ENCODE measurements at places on chromosomes 13 and 19.

DNA sequence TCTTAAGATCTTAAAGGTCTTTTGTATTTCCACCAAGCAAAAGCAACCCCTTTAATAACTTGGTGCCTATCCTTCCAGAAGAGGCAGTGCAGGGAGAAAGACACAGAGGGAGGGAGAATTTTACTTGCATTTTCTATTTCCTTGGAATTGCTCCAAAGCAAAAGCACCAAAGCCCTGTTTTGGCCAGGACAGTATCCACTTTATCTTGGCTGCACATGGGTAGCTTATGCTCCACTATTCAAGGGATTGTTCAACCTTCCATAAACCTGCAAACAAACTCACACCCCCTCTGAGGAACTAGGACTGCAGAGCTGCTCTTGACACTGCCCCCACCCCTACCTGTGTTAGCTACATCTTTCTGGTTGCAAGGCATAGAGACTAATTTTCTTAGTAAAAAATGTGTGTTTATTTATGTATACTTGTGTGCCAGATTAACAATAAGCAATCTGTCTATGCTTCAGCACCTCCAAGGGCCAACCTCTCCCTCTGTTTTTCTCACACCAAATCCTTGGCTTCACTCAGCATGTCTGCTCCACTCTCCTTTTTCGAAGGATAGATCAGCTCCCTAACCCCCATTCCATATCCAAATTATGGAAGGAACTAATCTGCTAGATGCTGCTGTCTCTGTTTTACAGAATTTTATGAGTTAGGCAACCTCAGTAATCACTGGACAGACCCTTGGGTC, 68.1 kb upstream of the KLF12 start:
- H3K4me3 ChIP-seq: no peak overlapping the region
- H3K27ac ChIP-seq: no peak overlapping the region
- H3K4me1 ChIP-seq: peaks cover 11% of the 10 kb centered on the region
- no peak for DNase-seq
- no peaks in the 10 kb centered on the region for H3K27me3 ChIP-seq

GRCh38 chr19:892243-892893, 619 bp downstream of the MED16 start:
- peaks cover 17% of the 10 kb centered on the region for H3K36me3 ChIP-seq
- DNase-seq: no peak
- H3K4me1 ChIP-seq: peaks cover 6% of the 10 kb centered on the region
- peak overlapping the region; percentile 82 for H3K27ac ChIP-seq
- H3K4me3 ChIP-seq: peak overlapping the region; percentile 75

DNA sequence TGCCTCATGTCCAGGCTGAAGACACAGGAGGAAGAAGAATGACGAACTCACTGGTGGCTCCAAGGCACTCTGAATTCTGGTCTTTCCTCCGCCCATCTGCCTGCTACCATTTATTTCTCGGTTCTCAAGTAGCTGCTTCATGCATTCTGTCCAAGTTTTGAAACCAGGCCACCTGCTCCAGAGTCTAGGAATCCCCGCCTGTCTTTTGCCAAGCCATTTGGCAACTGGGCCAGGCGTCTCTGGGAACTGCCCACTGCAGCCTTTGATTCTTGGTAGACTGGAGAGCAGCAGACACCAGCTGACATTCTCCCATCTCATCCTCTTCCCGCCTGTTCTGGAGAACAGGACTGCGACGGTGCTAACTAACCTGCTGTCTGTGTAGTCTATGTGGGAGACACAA, 10.8 kb downstream of the SLC35E1 start:
- H3K4me3 ChIP-seq: no peak overlapping the region
- H3K27ac ChIP-seq: no peak overlapping the region
- DNase-seq: no peak
- H3K4me1 ChIP-seq: no peaks in the 10 kb centered on the region

DNA sequence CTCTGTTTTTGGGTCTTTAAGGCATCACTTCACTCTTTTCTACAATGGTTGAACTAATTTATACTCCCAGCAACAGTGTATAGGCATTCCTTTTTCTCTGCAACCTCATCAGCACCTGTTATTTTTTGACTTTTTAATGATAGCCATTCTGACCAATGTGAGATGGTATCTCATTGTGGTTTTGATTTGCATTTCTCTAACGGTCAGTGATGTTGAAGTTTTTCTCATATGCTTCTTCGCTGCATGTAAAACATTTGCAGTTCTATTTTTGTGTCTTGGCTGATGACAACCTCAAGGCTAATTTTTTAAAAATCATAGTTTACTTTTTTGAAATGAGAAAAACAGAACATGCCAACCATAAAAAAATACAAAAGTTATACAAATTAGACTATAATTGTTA, 258.2 kb upstream of the EDNRB start:
- H3K4me3 ChIP-seq: no peak overlapping the region
- no peak for DNase-seq
- H3K4me1 ChIP-seq: no peaks in the 10 kb centered on the region
- no peaks in the 10 kb centered on the region for H3K27me3 ChIP-seq

- peaks cover 45% of the 10 kb centered on the region for H3K36me3 ChIP-seq
- no peaks in the 10 kb centered on the region for H3K4me1 ChIP-seq
- H3K27ac ChIP-seq: no peak overlapping the region
- no peak overlapping the region for H3K4me3 ChIP-seq
- H3K27me3 ChIP-seq: no peaks in the 10 kb centered on the region
These were observed 180.6 kb downstream of the KDM4B start for GRCh38 chr19:5149508-5149907.

- no peaks in the 10 kb centered on the region for H3K4me1 ChIP-seq
- DNase-seq: no peak
- H3K27ac ChIP-seq: no peak overlapping the region
- H3K36me3 ChIP-seq: no peaks in the 10 kb centered on the region
- H3K4me3 ChIP-seq: no peak overlapping the region
- H3K27me3 ChIP-seq: no peaks in the 10 kb centered on the region
These were observed 131.5 kb upstream of the GJB6 start for GRCh38 chr13:20363603-20364002.

- H3K27ac ChIP-seq: no peak overlapping the region
- H3K36me3 ChIP-seq: peaks cover 4% of the 10 kb centered on the region
- DNase-seq: no peak
- no peaks in the 10 kb centered on the region for H3K27me3 ChIP-seq
- H3K4me1 ChIP-seq: peaks cover 7% of the 10 kb centered on the region
These were observed 150.2 kb downstream of the LHFPL6 start for GRCh38 chr13:39452834-39453233.

GRCh38 chr13:110132225-110132982, 174.6 kb downstream of the COL4A1 start:
- peaks cover 1% of the 10 kb centered on the region for H3K4me1 ChIP-seq
- H3K27me3 ChIP-seq: no peaks in the 10 kb centered on the region
- H3K27ac ChIP-seq: no peak overlapping the region
- H3K4me3 ChIP-seq: no peak overlapping the region
- no peak for DNase-seq

DNA sequence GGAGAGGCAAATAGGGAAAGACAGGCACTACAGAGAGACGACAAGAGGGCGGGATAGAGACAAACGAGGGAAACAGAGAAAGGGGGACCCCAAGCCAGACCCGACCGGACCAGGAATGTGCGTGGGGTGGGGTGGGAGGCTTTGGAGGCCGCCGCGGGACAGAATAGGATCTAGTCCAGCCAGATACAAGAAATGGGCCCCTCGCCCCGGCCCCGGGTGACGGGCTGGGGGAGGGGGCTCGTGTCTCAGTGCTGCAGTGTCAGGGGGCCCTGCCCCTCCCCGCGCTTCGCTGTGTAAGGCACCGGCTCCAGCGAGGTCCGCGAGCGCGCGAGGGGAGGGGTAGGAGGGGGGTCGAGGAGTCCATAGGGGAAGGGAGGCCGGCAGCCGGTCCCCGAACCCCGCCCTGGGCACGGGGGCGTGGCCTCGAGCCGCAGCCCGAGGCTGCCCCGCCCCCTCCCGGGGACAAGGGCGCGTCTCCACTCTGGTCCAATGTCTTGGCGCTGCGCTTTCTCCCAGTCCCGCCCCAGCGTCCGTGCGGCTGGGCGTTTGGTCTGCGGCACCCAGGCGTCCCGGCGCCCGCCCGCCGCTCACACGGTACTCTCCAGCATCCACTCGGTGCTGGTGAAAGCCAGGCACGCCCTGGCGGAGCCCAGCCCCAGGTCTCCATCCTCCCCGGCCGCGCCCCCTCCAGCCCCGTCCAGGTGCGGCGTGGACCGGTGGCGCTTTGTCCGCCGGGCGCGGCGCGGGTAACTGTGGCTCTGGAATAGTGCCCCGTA, 11.0 kb downstream of the IFNL1 start:
- peaks cover 7% of the 10 kb centered on the region for H3K27me3 ChIP-seq
- no peaks in the 10 kb centered on the region for H3K36me3 ChIP-seq
- no peak overlapping the region for H3K27ac ChIP-seq
- no peaks in the 10 kb centered on the region for H3K4me1 ChIP-seq

DNA sequence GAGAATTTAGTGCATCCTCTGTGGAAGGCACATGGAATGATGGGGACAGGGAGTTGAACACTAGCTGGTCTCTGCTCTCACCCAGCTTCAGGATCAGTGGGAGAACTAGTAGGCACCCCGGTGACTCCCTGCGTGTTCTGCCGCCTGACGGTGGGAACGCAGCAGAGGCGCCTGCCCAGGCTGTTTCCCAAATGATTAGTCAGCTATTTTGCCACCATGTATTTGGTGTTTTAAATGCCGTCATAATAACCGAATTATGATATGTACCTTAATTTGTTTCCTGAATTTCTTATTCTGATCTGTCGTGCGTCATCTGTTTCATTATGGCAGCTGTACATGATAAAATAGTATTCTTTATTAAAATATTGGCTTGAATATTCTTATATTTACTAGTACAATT, 115.9 kb upstream of the GJB6 start:
- H3K4me3 ChIP-seq: no peak overlapping the region
- no peaks in the 10 kb centered on the region for H3K36me3 ChIP-seq
- H3K27ac ChIP-seq: no peak overlapping the region
- H3K27me3 ChIP-seq: no peaks in the 10 kb centered on the region
- no peak for DNase-seq

DNA sequence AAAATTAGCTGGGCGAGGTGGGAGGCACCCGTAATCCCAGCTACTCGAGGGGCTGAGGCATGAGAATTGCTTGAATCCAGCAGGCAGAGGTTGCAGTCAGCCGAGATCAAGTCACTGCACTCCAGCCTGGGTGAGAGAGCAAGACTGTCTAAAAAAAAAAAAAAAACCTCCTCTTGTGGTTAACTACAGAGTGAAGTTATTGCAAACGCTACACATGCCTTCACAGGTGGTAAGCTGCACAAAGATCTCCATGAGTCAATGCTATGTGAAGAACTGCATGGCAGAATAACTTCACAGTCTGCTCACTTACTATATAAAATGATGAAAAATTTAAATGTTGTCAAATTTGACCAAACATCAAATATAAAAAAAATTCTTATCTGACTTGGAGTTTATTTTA, 436.8 kb downstream of the FGF14 start:
- DNase-seq: no peak
- no peaks in the 10 kb centered on the region for H3K27me3 ChIP-seq
- H3K4me3 ChIP-seq: no peak overlapping the region
- no peak overlapping the region for H3K27ac ChIP-seq
- no peaks in the 10 kb centered on the region for H3K36me3 ChIP-seq

GRCh38 chr19:16342002-16342715, 17.5 kb downstream of the KLF2 start:
- peaks cover 25% of the 10 kb centered on the region for H3K4me1 ChIP-seq
- H3K4me3 ChIP-seq: no peak overlapping the region
- DNase-seq: no peak
- H3K27ac ChIP-seq: peak overlapping the region; percentile 75

- H3K27ac ChIP-seq: no peak overlapping the region
- no peak overlapping the region for H3K4me3 ChIP-seq
- no peaks in the 10 kb centered on the region for H3K4me1 ChIP-seq
These were observed 113.2 kb upstream of the MCF2L start for GRCh38 chr13:112855859-112856258.

Measured in ascending aorta (tissue), 2 donors.